Daoy (cell line): ENCODE measurements at places on chromosomes 3 and 15. TPM values are rescaled to one million over a fixed set of nuclear protein-coding genes. Genes with fewer than 3 reads are reported as not detected.

Gene TEX55
- not detected in 2 replicates for total RNA-seq

- peak; percentile 61 for DNase-seq
Observed at GRCh38 chr15:67884514-67885174, 44.8 kb upstream of the RNU6-1 start.

Gene ARRDC4
- 3.8 and 5.7 TPM in 2 replicates for total RNA-seq

Gene ZBTB20
- 2.5 and 5.5 TPM in 2 replicates for total RNA-seq

Gene VIPR1
- total RNA-seq, result 19.3 and 31.7 TPM in 2 replicates
